ENCODE measurements at places on chromosomes 3 and 15. TPM values are rescaled to one million over a fixed set of nuclear protein-coding genes. Genes with fewer than 3 reads are reported as not detected.

DNA sequence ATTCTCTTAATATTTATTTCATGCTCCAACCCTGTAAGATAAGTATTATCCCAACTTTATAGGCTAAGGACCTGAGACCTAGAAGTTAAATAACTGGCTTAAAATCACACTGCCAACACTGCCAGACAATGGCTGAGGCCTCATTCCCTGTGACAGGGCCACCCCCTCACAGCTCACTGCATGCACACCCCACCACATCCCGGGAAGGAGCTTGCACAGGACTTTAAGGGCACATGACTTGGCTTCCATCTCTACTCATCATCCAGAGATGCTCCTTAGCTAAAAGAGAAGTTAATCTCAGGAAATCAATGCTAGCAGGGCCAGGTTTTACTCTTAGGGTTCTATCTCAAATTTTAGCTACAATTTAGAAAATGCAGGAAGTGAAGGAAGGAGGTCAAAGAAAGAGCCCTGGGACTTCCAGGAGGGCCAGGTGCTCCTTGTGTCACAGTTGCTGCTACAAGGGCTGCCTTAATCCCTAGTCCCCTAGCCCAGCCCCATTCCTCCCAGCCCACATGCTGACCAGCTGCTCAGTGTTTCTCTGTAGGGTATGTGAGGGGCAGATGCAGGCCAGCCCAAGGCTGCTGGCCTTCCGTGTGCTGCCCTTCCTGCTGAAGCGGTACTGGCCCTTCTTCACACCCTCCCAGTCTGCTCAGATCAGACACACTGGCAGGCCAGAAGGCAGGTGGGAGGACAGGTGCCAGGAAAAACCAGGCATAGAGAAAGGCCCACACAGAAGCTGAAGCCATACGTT is 53.5 kb downstream of the WWTR1 start:
- peaks cover 42% of the 10 kb centered on the region for H3K4me1 ChIP-seq
- H3K27me3 ChIP-seq = no peaks in the 10 kb centered on the region
- H3K36me3 ChIP-seq = peaks cover 7% of the 10 kb centered on the region
- no peak overlapping the region for H3K27ac ChIP-seq

DNA sequence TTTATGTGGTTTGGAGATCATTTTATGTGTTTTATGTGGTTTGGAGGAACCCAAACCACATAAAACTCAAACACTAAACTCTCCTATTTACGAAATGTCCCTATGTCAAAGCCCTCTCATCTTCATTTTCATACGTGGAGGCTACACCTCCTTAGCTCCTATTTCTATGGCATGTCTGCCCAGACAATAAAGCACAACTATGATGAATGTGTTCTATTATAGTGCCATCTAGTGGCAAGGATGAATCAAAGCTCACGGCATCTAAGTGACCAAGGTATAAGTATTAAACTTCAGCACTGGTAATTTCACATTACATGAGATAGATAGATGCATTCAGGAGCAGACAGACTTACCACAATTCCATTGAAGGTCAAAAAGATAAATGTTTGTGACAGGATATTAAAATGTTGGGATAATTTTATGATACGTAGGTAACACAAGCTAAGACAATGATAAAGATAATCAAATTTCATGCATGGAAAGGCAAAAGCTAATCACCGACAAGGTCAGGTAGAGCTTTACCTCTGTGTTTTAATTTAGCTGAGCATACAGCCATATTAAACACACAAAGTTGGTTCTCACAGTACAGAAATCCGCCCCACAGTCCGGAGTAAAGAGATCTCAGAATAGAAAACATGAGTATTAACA is 130.6 kb upstream of the FHIT start:
- no peaks in the 10 kb centered on the region for H3K36me3 ChIP-seq
- no peak overlapping the region for H3K4me3 ChIP-seq
- H3K27ac ChIP-seq = no peak overlapping the region
- DNase-seq = no peak
- H3K27me3 ChIP-seq = no peaks in the 10 kb centered on the region
- no peaks in the 10 kb centered on the region for H3K4me1 ChIP-seq

- H3K36me3 ChIP-seq = no peaks in the 10 kb centered on the region
- no peak for DNase-seq
- peak overlapping the region; percentile 59 for H3K27ac ChIP-seq
- H3K4me1 ChIP-seq = peaks cover 48% of the 10 kb centered on the region
- no peaks in the 10 kb centered on the region for H3K27me3 ChIP-seq
Measured at GRCh38 chr15:78082106-78082742, 4.7 kb upstream of the TBC1D2B start.

- no peak overlapping the region for H3K27ac ChIP-seq
- no peaks in the 10 kb centered on the region for H3K36me3 ChIP-seq
- H3K27me3 ChIP-seq = no peaks in the 10 kb centered on the region
- no peak overlapping the region for H3K4me3 ChIP-seq
- H3K4me1 ChIP-seq = no peaks in the 10 kb centered on the region
Measured at GRCh38 chr3:61172684-61173083, 78.6 kb downstream of the FHIT start.

DNA sequence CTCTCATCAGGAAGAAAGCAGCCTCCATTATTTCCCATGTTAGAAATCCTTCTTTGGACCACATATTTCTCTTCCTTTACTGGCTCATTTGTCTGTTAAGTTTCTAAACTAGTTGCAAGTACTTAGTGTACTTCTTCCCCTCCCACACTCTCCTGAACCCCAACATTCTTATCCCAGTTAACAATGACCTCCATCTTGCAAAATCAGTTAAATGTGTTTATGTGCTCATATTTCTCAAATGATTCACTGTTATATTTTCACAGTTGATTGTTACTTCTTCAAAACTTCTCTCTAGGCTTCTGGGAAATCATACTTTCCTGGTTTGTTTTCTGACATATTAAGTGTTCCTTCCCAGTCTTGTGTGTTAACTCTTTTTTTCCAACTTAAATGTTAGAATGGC is 856.9 kb downstream of the EPHA3 start:
- H3K4me1 ChIP-seq = no peaks in the 10 kb centered on the region
- H3K36me3 ChIP-seq = no peaks in the 10 kb centered on the region
- DNase-seq = no peak
- H3K4me3 ChIP-seq = no peak overlapping the region
- H3K27me3 ChIP-seq = no peaks in the 10 kb centered on the region

GRCh38 chr15:77630056-77630455 is 2.7 kb downstream of the LINGO1 start:
- no peak overlapping the region for H3K4me3 ChIP-seq
- H3K4me1 ChIP-seq = peaks cover 11% of the 10 kb centered on the region
- H3K27me3 ChIP-seq = peaks cover 37% of the 10 kb centered on the region
- DNase-seq = no peak

- H3K4me1 ChIP-seq = no peaks in the 10 kb centered on the region
- DNase-seq = no peak
- H3K4me3 ChIP-seq = no peak overlapping the region
- H3K36me3 ChIP-seq = no peaks in the 10 kb centered on the region
- H3K27ac ChIP-seq = no peak overlapping the region
Measured at GRCh38 chr15:69225355-69226022, 65.1 kb downstream of the GLCE start.

- no peak overlapping the region for H3K4me3 ChIP-seq
- no peaks in the 10 kb centered on the region for H3K36me3 ChIP-seq
- no peaks in the 10 kb centered on the region for H3K4me1 ChIP-seq
- no peak for DNase-seq
- no peak overlapping the region for H3K27ac ChIP-seq
Measured at GRCh38 chr3:70646635-70647034, 334.2 kb upstream of the MDFIC2 start.

DNA sequence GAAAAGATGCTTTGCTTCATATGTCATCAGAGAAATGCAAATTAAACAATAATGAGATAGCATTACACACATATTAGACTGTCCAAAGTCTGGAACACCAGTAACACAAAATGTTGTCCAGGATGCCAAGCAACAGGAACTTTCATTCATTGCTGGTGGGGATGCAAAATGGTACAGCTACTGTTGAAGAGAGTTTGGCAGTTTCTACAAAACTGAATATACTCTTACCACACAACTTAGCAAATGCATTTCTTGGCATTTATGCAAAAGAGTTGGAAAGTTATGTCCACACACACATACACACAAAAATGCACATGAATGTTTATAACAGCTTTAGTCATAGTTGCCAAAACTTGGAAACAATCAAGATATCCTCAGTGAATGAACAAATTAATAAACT is 195.2 kb upstream of the MME start:
- no peak for DNase-seq
- H3K27ac ChIP-seq = no peak overlapping the region
- no peaks in the 10 kb centered on the region for H3K27me3 ChIP-seq
- H3K36me3 ChIP-seq = no peaks in the 10 kb centered on the region

- H3K27me3 ChIP-seq = no peaks in the 10 kb centered on the region
- no peak overlapping the region for H3K4me3 ChIP-seq
- H3K4me1 ChIP-seq = peaks cover 11% of the 10 kb centered on the region
- H3K36me3 ChIP-seq = no peaks in the 10 kb centered on the region
- no peak for DNase-seq
- H3K27ac ChIP-seq = no peak overlapping the region
Measured at GRCh38 chr3:72894976-72895552, 7.2 kb downstream of the GXYLT2 start.

- DNase-seq = no peak
- H3K36me3 ChIP-seq = no peaks in the 10 kb centered on the region
- no peak overlapping the region for H3K4me3 ChIP-seq
- no peaks in the 10 kb centered on the region for H3K4me1 ChIP-seq
- no peaks in the 10 kb centered on the region for H3K27me3 ChIP-seq
Measured at GRCh38 chr15:38189671-38190295, 62.9 kb upstream of the SPRED1 start.

- H3K27ac ChIP-seq = no peak overlapping the region
- no peaks in the 10 kb centered on the region for H3K4me1 ChIP-seq
- no peaks in the 10 kb centered on the region for H3K27me3 ChIP-seq
- no peak overlapping the region for H3K4me3 ChIP-seq
- no peaks in the 10 kb centered on the region for H3K36me3 ChIP-seq
Measured at GRCh38 chr3:5731100-5731499, 543.6 kb downstream of the EDEM1 start.

GRCh38 chr3:176931991-176932390 is 265.3 kb downstream of the TBL1XR1 start:
- H3K27me3 ChIP-seq = no peaks in the 10 kb centered on the region
- no peak for DNase-seq
- no peaks in the 10 kb centered on the region for H3K36me3 ChIP-seq
- H3K4me3 ChIP-seq = no peak overlapping the region
- no peaks in the 10 kb centered on the region for H3K4me1 ChIP-seq
- no peak overlapping the region for H3K27ac ChIP-seq

DNA sequence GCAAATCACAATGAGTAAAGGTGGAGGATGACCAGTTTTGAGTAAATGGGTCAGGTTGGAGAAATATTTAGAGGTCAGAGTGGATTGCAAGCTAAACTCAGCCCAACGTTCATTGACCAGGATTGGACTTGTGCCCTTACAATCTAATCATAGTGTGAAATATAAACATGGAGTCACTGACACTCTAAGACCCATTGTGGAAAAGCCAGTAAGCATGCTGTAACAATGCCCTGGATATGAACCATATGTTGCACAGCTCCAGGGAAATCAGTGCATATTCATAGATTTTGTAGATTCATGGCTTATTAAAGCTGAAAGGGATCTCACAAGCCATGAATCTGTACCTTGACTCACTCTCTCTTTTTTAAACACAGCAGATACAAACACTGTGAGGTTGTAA is 660.2 kb upstream of the LMCD1 start:
- H3K27me3 ChIP-seq = no peaks in the 10 kb centered on the region
- H3K4me1 ChIP-seq = no peaks in the 10 kb centered on the region
- no peak overlapping the region for H3K4me3 ChIP-seq
- no peak for DNase-seq
- no peaks in the 10 kb centered on the region for H3K36me3 ChIP-seq

GRCh38 chr3:23756206-23756840 is 49.4 kb upstream of the UBE2E1 start:
- H3K27me3 ChIP-seq = no peaks in the 10 kb centered on the region
- no peak overlapping the region for H3K4me3 ChIP-seq
- no peak for DNase-seq
- no peaks in the 10 kb centered on the region for H3K36me3 ChIP-seq
- H3K27ac ChIP-seq = no peak overlapping the region

DNA sequence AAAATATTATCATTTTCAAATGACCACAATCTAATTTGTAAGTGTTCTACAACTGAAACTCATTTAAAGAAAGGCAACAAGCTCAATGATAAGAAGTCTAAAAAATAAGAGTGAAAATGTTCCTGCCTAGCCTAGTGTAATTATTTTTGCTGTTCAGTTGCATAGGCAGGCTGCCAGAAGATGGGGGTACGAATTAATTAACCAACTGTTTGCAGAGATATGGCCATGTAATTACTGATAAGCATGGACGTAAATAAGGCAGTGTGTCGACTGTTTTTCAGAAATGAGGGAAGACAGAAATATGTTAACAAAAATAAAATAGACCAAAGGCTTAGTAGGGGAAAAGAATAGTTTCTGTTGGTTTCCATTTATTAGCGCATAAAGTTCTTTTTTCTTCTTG is 24.7 kb upstream of the SCAANT1 start:
- H3K4me1 ChIP-seq = peaks cover 63% of the 10 kb centered on the region
- H3K36me3 ChIP-seq = no peaks in the 10 kb centered on the region
- DNase-seq = no peak
- H3K4me3 ChIP-seq = no peak overlapping the region

DNA sequence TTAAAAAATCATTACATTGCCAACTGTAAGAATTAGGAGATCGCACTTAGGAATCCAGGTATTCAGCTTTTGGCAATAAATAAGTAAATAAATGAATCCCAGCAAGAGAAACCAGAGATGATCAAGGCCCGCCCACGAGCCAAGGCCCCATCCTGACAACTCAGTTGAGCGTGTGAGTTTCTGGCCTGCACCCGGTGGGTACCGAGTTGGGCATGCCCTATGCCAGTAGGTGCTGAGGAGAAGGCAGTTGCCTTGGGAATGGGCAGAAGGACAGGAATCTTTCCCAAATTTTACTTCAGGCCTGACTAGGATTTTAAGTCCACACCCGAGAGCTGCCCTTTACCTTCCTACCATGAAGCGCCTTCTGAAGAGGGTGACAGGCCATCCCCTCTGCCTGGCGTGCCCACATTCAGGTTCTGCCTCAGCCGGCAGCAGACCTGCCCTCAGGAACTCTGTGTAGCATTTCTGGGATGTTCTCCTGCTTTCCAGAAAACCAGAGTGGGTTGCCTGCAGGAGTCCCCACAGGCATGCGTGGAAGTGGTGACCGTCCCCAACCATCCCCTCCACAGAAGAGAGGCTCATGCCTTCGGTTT is 99.3 kb upstream of the ALDH1A3 start:
- no peaks in the 10 kb centered on the region for H3K4me1 ChIP-seq
- H3K36me3 ChIP-seq = no peaks in the 10 kb centered on the region
- H3K27me3 ChIP-seq = no peaks in the 10 kb centered on the region
- H3K4me3 ChIP-seq = no peak overlapping the region

- H3K4me3 ChIP-seq = no peak overlapping the region
- H3K27ac ChIP-seq = no peak overlapping the region
- no peaks in the 10 kb centered on the region for H3K36me3 ChIP-seq
- DNase-seq = no peak
Measured at GRCh38 chr3:61029194-61029593, 222.1 kb downstream of the FHIT start.

- H3K36me3 ChIP-seq = no peaks in the 10 kb centered on the region
- no peak overlapping the region for H3K27ac ChIP-seq
- no peaks in the 10 kb centered on the region for H3K27me3 ChIP-seq
- H3K4me1 ChIP-seq = peaks cover 13% of the 10 kb centered on the region
- no peak for DNase-seq
Measured at GRCh38 chr3:122952520-122952919, 75.0 kb downstream of the SEMA5B start.

Gene HGD
- 1.7 TPM for total RNA-seq

Gene ZNF501
- 4.8 TPM for total RNA-seq

Gene ZBBX
- 15.2 TPM for total RNA-seq

Gene TRH
- not detected for total RNA-seq

Gene UNC45A
- total RNA-seq = 50.4 TPM

Gene GOLGA8O
- total RNA-seq = not detected

Gene LRRC31
- 1.1 TPM for total RNA-seq

Gene LEKR1
- 5.8 TPM for total RNA-seq

Gene TOP2B
- 92.1 TPM for total RNA-seq

Gene GOLGA6L4
- 1.6 TPM for total RNA-seq

Gene PATL2
- 4.5 TPM for total RNA-seq

Gene MORC1
- total RNA-seq = not detected

Measured in lower lobe of right lung (tissue), 2 donors.